ENCODE measurements at places on chromosomes 4 and X.

DNA sequence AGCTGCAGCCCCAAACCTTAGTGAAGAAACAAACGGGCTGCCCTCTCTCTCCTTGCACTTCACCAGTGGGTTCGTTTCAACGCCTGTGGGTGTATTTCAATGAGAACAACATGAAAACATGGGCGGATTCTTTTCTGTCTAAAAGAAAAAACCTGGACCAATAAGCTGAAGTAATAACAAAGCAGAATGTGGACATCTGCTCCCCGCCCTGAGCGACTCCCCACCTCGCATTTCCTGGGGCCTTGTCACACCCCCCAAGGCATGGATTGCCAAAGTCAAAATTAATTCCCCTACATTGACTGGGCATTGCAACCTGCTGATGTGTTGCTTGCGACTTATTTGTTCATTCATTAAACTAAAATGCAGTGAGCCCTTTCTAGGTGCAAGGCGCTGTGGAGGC, 142.9 kb downstream of the BCOR start:
- no peak for DNase-seq

DNA sequence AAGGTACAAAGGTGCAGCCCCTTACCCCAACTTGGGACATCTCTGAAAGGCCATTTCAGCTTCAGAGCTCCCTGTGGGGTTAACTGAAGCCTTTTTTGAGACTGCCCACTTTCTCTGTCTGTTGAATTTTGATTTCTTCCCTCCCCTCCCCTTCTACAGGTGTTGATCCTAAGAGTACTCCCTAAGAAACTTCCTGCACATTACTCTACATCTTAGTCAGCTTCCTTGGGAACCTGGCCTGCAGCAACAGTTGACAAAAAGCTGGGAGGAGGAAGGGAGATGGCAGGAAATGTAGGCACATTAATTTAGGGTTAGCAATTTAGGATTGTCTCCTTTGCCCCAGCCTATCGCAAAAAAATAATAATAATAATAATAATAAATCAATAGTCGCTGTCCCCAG, 1.2 kb upstream of the IDS start:
- no peak for DNase-seq

DNA sequence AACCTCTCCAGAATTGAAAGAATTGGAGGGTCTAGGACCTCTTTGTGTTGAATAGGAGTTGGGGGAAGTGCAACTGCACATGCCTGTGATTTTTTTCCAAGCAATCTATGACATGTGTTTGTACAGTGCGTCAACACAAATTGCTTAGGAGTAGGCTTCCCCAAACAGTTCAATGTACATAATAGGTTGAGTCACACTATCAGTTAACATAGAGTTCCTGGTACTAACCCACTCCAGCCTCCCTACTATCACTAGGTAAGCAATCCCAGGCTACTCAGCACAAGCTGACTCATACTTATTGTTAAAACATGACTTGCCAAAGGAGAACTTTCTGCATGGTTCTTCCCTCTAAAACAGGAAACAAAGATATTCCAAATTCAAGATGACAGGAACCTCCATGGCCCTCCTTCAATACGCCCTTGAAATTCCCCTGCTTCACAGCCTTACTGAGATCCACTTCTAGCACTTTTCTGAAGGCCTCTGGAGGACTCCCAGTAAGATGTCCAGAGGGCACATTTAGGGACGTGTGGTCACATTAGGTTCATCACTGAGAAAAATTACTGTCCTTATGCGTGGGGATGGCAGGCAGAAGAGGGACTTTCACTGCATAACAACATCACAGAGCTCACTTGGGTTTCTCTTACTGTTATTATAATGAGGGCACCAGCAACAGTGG, 8.4 kb upstream of the VSIG1 start:
- no peak for DNase-seq

- DNase-seq = no peak
These were observed 16.9 kb upstream of the HPRT1 start for GRCh38 chrX:134443020-134443419.

DNA sequence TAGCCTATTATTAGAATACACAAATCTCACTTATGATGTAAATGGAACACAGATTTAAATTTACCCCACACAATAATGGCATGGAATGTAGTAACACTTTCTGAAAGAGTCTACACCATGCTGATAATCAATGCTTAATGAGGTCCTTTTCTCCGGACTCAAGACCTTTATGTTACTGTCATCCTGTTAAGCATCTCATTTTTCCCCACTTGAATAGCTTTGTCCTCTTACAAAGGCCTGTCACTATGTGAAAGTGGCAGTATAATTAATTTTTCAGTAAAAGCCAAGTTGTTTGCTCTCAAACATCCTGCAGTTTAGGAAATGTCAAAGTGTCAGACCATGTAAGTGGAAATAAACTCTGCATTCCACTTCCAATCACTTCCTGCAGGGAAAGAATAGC, 96.4 kb downstream of the GPC3 start:
- no peak for DNase-seq

GRCh38 chr4:1196421-1197183, 24.2 kb upstream of the SPON2 start:
- no peak for DNase-seq

DNA sequence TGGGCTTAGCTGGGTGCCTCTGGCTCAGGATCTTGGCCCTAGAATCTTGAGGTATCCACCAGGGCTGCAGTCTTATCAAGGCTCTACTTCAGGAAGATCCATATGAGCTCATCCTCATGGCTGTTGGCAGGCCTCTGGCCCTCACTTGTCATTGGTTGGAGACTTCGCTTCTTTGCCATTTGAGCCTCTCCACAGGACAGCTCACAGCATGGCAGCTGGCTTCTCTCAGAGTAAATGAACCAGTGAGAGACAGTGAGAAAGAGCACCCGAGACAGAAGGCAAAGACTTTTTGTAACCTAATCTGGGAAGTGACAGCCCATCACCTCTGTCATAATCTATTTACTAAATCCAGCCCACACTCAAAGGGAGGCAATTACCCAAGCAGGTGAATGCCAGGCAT, 236.8 kb downstream of the GPAT3 start:
- no peak for DNase-seq

- DNase-seq = peak; percentile 54
These were observed 3.6 kb downstream of the MAGIX start for GRCh38 chrX:49165901-49166881.

DNA sequence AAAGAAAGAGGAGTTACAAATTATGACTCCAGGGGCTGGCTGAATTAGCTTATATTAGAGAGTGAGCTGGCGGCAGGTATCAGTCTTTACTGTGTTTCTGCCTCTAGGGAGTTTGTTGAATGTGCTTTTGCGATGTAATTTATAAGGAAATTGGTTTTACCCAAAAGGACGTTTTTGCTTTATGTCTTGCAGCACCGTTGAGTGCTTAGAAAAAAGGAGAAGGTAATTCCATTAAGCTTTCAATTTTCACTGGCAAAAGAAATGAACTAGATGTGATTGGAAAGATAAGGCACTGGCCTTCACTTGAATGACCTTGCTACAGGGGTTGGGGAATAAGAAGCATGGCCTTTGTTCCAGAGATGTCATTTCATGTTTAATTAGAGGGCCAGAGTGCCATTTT, 74.9 kb upstream of the CBR4 start:
- no peak for DNase-seq

GRCh38 chr4:6938237-6938636, 28.6 kb downstream of the TBC1D14 start:
- no peak for DNase-seq

DNA sequence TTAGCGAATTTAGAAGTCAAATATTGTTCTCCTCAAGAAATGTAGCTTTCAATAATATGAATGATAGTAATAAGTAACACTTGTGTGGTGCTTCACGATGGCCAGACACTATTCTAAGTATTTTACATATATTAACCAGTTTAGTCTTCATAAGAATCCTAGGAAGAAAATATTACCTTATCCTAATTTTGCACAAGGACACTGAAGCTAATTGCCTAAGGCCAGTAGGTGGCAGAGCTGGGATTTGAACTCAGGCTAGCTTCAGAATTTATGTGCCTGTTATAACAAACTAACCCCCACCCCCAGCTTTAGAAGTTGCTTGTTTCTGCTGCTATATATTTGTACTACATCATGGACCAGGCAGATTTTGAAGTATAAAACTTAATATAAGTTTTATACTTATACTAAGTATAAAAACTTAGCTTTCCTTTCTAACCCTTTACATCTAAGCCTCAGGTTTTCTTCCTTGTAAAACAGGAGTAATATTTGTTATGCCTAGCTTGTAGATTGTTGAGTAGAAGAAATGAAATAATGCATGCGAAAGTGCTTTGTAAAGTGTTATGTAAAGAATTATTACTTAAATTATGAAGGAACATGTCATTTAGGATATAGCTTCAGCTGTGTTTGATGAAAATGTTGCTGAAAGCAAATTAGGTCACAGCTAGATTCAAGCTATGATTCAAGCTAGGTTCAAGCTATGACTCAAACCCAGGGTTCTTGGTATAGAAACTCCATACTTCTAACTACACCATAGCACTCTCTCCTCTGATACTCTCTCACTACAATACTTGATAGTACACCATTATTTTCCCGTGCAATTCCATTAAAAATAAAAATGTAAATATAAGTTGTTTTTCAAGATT, 4.2 kb upstream of the CDS1 start:
- no peak for DNase-seq

DNA sequence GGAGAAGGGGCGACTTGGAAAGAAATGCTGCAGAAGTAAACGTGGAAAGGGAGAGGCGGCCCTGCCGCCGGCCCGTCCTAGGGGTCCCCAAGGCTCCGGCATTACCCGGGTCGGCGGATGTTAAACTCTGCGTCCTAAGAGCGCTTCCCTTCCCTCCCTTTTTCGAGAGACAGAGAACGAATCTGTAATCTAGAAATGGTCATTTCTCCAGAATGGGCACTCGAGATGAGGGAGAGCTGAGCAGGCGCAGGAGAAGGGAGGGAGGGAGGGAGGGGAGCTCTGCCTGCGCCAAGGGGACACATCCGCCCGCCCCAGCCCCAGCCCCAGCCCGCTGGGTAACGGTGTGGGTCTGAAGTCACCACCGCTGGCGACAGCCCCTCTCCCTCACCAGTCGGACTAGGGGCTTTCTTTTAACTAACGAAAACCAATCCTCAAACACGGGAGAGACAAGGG, 1.7 kb downstream of the HCFC1 start:
- DNase-seq = no peak

GRCh38 chrX:40153345-40154249, 55.8 kb upstream of the BCOR start:
- DNase-seq = no peak

DNA sequence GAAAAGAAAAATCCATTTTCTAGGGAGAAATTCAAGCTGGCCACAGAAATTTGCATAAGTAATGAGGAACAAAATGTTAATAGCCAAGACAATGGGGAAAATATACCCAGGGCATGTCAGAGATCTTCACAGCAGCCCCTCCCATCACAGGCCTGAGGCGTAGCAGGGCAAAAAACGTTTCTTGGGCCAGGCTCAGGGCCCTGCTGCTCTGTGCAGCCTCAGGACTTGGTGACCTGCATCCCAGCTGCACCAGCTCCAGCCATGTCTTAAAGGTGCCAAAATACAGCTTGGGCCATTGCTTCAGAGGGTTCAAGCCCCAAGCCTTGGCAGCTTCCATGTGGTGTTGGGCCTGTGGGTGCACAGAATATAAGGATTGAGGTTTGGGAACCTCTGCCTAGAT, 32.1 kb upstream of the TMPRSS11B start:
- DNase-seq = no peak

GRCh38 chrX:65528705-65529340, 5.8 kb downstream of the LAS1L start:
- peak; percentile 5 for DNase-seq

DNA sequence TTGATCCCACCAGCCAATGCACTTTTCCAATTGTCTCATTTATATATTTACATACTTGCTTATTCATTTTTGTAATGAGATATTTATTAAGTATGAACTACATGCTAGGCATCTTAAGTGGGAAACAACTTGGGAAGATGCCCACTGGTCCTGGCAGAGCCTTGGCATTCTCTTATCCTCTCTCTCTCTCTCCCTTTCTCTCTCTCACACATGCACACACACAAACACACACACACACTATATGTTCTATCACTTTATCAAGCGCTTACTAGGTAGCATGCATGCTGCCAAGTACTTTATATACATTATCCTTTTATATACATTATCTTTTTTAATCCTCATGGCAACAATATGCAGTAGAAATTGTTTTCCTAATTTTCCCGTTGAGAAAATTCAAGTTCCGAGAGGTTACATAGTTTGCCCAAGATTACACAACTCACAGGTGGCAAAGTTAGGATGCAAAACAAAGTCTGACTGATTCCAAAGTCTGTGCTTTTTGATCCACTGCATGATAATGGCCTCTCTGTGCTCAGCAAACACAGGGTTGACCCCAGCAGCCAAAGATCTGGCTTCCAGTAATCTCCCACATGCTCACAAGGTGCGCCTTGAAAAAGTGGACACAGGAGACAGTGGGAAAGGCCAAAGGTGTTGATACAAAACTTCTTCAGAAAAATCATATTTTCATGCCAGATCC, 173.1 kb upstream of the KLF3 start:
- no peak for DNase-seq

DNA sequence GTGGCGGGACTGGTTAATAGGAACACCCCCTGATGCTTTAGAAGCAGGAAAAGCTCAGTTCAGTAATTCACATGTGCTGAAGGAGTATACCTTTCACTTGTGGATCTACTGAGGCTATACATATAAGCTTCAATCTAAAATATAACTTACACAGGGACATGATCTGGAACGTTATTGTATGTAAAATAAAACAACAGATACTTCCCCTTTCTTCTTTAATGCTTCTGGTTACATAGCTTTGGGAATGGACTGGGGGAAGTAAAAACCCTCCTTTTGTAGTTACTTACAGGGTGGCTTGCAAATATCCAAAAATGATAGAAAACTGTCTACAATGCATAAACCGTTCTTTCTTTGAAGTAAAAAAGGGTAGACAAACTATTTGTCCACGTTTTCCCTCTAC, 1.9 kb downstream of the FGG start:
- DNase-seq = no peak

DNA sequence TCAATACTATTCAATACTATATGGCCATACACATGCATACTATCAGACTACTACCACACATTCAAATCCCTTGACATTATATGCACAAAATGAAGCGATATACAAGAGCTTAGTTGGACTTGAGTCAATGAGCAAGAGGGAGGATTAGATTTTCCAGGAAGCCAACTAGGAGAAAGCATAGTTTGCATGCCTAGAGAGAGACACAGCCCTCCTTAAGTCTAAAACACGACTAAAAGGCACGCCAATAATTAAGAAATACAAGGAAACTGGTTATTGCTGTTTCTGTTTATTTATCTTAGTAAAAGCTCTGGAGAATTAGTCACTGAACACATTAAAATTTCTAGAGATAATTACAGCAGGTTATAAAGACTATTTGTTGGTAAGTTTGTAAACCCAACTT, 21.8 kb downstream of the MBNL3 start:
- DNase-seq = no peak

Measured in stimulated activated CD4-positive, alpha-beta T cell treated with anti-CD3 and anti-CD28 coated beads, TNF-alpha, amount 100 ng/mL, for 48 hours (primary cell).